Activated CD8-positive, alpha-beta T cell treated with anti-CD3 and anti-CD28 coated beads, Interleukin-2, amount 10 ng/mL, durations not matched to agents 7 days and 5 days (primary cell): ENCODE measurements at places on chromosomes 3 and 15. TPM values are rescaled to one million over a fixed set of nuclear protein-coding genes. Genes with fewer than 3 reads are reported as not detected.

The GOLGA6A gene
- not detected for total RNA-seq

The SOX14 gene
- not detected for total RNA-seq

DNA sequence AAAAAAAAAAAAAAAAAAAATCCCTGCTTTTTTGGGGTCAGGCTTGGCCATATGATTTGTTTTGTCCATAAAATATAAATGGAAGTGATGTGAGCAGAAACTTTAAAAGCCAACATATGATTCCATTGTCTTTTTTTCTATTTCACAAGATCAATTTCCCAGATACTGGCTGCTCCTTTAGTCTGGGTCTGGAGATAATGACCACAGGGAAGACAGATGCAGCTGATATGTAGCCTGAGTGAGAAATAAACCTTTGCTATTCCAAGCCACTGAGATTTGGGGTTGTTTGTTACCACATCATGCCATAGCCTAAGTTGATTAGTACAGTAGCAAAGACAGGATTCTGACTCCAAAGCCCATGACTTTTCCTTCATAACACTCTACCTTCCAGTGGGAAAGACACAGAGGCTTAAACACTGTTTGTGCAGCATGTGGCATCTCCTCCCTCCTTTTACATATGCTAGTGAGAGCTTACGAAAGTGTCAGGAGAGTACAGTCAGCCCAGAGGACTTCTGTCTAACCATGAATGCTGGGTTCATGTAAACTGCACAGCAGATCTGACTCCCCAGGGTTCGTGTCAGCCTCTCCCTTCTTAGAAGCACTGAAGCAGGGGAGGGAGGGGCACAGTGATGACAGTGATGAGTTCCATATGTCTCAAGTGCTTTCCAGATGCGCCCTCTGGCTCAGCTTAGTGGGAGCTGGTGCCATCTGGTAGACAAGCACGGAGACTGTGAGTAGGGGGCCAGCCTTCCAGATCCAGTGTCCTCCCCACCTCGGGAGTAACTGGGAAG, 36.7 kb upstream of the SLC7A14 start:
- H3K4me3 ChIP-seq, result no peak overlapping the region
- peaks cover 12% of the 10 kb centered on the region for H3K27me3 ChIP-seq
- no peak for DNase-seq
- H3K4me1 ChIP-seq, result no peaks in the 10 kb centered on the region
- H3K27ac ChIP-seq, result no peak overlapping the region

- no peaks in the 10 kb centered on the region for H3K27me3 ChIP-seq
- DNase-seq, result peak; percentile 80
- H3K36me3 ChIP-seq, result peaks cover 7% of the 10 kb centered on the region
- no peak overlapping the region for H3K4me3 ChIP-seq
These were observed 16.3 kb upstream of the JMJD7 start for GRCh38 chr15:41811432-41812195.

DNA sequence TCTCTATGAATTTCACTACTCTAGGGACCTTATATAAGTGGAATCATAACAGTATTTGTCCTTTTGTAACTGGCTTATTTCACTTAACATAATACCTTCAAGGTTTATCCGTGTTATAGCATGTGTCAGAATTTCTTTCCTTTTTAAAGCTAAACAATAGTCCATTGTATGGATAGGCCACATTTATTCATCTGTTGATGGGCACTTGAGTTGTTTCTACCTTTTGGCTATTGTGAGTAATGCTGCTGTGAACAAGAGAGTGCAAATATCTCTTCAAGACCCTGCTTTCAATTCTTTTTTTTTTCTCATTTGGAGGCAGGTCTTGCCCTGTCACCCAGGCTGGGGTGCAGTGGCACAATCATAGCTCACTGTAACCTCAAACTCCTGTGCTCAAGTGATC, 56.5 kb downstream of the CHCHD6 start:
- H3K27me3 ChIP-seq, result peaks cover 2% of the 10 kb centered on the region
- DNase-seq, result no peak
- H3K27ac ChIP-seq, result no peak overlapping the region
- no peak overlapping the region for H3K4me3 ChIP-seq
- no peaks in the 10 kb centered on the region for H3K4me1 ChIP-seq
